Activated CD8-positive, alpha-beta T cell treated with anti-CD3 and anti-CD28 coated beads, Interleukin-2, amount 10 ng/mL, durations not matched to agents 7 days and 5 days (primary cell): ENCODE measurements at places on chromosomes 16 and 17. TPM values are rescaled to one million over a fixed set of nuclear protein-coding genes. Genes with fewer than 3 reads are reported as not detected.

GRCh38 chr16:11396241-11397048 lies 51.2 kb downstream of the RMI2 start:
- peak; percentile 73 for DNase-seq
- H3K36me3 ChIP-seq = no peaks in the 10 kb centered on the region
- no peaks in the 10 kb centered on the region for H3K4me1 ChIP-seq
- peak overlapping the region; percentile 14 for H3K27ac ChIP-seq
- no peak overlapping the region for H3K4me3 ChIP-seq

Gene TNK1
- total RNA-seq = 2.6 TPM

Gene REXO5
- total RNA-seq = 10.6 TPM

DNA sequence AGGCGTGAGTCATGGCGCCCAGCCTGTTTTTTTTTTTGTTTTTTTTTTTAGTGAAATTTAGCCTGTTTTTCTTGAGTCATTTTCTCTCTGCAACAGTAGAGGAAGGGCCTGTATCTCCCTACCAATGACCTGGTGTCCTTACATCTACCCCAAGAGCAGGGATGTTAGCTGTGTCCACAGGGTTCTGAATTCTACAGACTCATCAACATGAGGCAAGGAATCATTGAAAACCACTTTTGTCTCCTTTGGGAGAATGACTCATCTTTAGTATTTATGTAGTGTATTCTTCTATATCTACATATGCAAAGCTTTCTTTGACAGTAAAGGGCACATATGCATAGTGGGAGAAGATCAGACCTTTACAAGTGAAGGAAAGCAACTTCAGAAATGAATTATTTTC lies 105.3 kb downstream of the SPECC1 start:
- H3K27me3 ChIP-seq = peaks cover 3% of the 10 kb centered on the region
- H3K4me1 ChIP-seq = peaks cover 2% of the 10 kb centered on the region
- no peak overlapping the region for H3K27ac ChIP-seq
- no peaks in the 10 kb centered on the region for H3K36me3 ChIP-seq

- DNase-seq = no peak
- no peak overlapping the region for H3K4me3 ChIP-seq
- H3K27me3 ChIP-seq = no peaks in the 10 kb centered on the region
- peaks cover 7% of the 10 kb centered on the region for H3K4me1 ChIP-seq
Observed at GRCh38 chr17:80071116-80071841, 30.1 kb upstream of the GAA start.

GRCh38 chr16:77790009-77790372 lies 1.6 kb downstream of the VAT1L start:
- DNase-seq = no peak
- no peak overlapping the region for H3K4me3 ChIP-seq
- peaks cover 4% of the 10 kb centered on the region for H3K4me1 ChIP-seq
- no peaks in the 10 kb centered on the region for H3K36me3 ChIP-seq
- peaks cover 50% of the 10 kb centered on the region for H3K27me3 ChIP-seq

- peaks cover 23% of the 10 kb centered on the region for H3K4me1 ChIP-seq
- H3K36me3 ChIP-seq = no peaks in the 10 kb centered on the region
- H3K4me3 ChIP-seq = no peak overlapping the region
- no peak for DNase-seq
- no peak overlapping the region for H3K27ac ChIP-seq
- H3K27me3 ChIP-seq = peaks cover 11% of the 10 kb centered on the region
Observed at GRCh38 chr16:81738783-81739496, 40.2 kb upstream of the PLCG2 start.

DNA sequence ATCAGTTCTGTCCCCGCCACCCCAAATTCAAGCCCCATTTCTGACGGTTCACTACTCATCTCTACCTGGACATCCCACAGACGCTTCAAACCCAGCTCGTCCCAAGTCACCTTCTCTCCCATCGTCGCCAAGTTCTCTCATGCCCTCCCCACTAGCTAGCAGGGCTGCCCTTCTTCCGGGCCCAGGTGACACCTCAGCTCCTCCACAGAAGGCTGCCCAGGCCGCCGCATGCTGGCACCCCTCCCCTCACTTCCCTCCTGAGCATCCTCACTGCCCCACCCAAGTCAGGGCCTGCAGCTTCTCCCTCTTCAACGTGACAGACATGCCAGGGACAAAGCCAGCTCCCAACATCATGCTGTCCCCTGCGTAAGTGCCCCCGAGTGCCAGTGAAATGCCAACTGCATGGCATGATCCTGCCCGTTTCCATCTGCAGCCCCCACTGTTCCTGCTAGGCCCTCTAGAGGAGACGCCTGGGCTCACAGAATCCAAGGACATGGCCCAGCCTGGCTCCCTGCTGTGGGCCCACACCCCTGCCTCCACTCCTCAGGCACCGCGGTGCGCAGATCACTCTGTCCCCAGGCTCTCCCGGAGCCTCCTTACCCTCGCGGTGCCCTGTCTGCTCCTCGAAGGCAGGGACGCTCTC lies 5.9 kb downstream of the CYB561 start:
- peak overlapping the region; percentile 39 for H3K4me3 ChIP-seq
- no peak for DNase-seq
- H3K4me1 ChIP-seq = peaks cover 31% of the 10 kb centered on the region

DNA sequence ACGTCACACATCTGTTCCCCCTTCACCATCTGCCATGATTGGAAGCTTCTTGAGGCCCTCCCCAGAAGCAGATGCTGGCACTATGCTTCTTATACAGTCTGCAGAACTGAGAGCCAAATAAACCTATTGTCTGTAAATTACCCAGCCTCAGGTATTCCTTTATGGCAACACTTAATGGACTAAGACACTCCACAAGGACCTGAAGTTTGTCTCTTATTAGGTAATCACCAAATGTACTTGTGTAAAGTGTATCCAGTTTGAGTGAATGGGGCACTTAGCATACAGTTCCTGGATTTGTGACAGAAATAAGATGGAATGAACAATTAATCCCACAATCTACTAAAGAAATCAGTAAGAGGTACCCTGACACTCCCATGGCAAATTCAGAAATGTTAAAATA lies 105.3 kb downstream of the SLC39A11 start:
- H3K4me1 ChIP-seq = no peaks in the 10 kb centered on the region
- no peaks in the 10 kb centered on the region for H3K36me3 ChIP-seq
- H3K27ac ChIP-seq = no peak overlapping the region
- no peak overlapping the region for H3K4me3 ChIP-seq

Gene CACNG1
- not detected for total RNA-seq

GRCh38 chr17:78992542-78993212 lies 13.0 kb upstream of the LGALS3BP start:
- H3K4me1 ChIP-seq = peaks cover 4% of the 10 kb centered on the region
- H3K4me3 ChIP-seq = no peak overlapping the region
- no peak overlapping the region for H3K27ac ChIP-seq
- H3K36me3 ChIP-seq = peaks cover 59% of the 10 kb centered on the region

GRCh38 chr16:67528870-67529581 lies 397 bp downstream of the RIPOR1 start:
- H3K4me1 ChIP-seq = peaks cover 20% of the 10 kb centered on the region
- H3K4me3 ChIP-seq = peak overlapping the region; percentile 44
- no peak overlapping the region for H3K27ac ChIP-seq
- H3K27me3 ChIP-seq = peaks cover 49% of the 10 kb centered on the region

Gene ZFPM1
- total RNA-seq = 19.3 TPM

GRCh38 chr17:62090868-62091267 lies 25.8 kb upstream of the MED13 start:
- peaks cover 2% of the 10 kb centered on the region for H3K4me1 ChIP-seq
- no peak overlapping the region for H3K27ac ChIP-seq
- H3K36me3 ChIP-seq = no peaks in the 10 kb centered on the region
- peaks cover 4% of the 10 kb centered on the region for H3K27me3 ChIP-seq
- H3K4me3 ChIP-seq = no peak overlapping the region
